ENCODE measurements at places on chromosomes 7 and 10.

- DNase-seq = no peak
These were observed 169.4 kb upstream of the GRB10 start for GRCh38 chr7:50952120-50952519.

DNA sequence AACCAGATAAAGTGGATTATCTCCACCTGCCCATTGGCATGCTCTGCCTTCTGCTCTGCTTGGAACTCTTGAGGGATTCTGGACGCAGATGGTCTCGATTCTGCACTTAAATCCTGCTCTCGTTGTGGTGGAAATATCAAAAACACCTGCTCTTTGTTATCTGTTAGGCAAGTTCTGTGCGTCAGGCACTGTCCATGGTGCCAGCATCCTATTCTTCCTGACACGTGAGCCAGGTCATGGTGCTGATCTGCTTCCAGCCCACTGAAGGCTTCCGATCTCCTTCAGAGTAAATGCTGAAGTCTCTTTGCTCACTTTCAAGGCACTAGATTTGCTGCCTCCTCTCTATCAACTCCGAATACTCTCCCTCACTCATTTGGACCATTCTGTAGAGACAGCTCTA, 505.6 kb downstream of the HTR7 start:
- DNase-seq = no peak

DNA sequence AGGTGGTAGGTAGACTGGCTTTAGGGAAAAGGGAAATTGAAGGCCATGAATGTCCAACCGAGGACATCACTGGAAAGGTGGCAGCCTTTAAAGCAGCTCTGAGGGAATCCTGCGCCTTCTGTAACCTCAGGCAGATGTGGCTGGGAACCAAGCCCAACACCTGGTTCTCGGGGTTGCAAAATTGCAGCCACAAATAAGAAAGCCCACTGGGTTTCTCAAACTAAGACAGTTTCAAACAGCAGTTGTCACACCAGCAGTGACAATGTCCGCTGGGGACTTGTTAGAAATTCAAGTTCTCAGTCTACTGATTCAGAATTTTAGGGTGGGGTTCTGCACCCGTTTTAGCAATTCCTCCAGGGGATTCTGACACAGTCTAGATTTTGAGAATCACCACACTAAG, 42.7 kb upstream of the STEAP1B start:
- DNase-seq = no peak

DNA sequence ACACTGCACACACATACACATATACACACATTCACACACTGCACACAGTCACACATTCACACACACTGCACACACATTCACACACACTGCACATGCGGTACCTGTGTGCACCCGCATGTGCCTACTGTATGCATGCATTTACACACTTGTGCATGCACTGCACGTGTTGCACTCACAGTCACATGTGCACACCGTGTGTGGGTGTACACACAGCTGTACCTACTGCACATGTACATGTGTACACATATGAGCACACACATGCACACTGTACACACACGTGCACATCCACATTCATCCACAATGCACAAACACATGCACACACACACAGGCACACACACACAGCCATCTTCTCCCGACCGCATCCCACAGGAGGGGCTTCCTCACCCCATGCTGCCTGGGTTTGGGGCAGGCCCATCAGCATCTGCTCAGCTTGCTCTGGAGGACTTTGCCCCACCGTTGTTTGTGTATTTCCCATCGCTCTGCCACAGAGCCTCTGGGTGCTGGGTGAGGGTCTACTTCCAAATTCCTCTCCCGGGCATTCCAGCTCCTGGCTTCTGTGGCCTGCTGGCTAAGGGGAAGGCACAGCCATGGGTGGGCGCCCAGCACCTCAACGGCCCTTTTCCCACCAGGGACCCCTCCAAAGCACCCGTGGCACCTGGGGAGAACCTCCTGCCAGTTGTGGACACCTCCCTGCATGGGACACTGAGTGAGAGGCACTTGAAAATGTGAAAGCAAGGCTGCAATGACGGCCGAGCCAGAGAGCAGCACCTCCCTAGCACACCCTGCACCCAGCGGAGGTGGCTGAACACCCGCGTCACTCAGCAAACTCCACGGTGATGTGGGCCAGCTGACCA, 324.3 kb downstream of the PTPRN2 start:
- no peak for DNase-seq

- no peak for DNase-seq
These were observed 22.7 kb downstream of the HKDC1 start for GRCh38 chr10:69242852-69243212.

DNA sequence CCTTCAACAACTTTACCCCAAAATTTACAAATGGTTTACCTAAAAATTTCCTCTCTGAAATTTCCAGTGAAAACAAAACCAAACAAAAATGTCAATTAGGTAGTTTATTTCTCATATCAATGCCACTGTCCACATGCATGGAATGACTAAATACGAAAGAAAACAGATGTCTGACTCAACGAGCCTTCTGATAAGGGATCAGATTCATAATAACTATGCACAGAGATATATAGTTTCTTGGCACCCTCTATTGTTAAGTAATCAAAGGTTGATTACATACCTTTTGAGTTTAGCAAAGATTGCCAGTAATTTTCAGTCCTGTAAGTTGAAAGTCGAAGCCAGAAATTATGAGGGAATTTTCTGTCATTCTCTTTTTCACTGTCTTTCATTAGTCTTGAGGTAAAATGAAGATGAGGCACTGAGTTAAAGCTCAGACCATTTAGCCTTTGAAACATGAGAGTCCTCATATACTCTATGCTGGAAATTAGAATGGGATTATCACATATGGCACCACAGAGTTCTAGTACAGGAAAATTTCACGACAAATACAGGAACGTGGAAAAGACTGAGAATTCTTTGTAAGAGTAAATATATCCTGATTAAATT, 519.1 kb upstream of the ANKRD30A start:
- no peak for DNase-seq

- no peak for DNase-seq
These were observed 11.9 kb upstream of the OPTN start for GRCh38 chr10:13087986-13088618.
